ENCODE measurements at places on chromosomes 7 and 10.

GRCh38 chr10:8088504-8088903 lies 34.0 kb downstream of the GATA3 start:
- DNase-seq = no peak

GRCh38 chr10:17768957-17769356 lies 17.0 kb downstream of the TMEM236 start:
- DNase-seq = no peak

DNA sequence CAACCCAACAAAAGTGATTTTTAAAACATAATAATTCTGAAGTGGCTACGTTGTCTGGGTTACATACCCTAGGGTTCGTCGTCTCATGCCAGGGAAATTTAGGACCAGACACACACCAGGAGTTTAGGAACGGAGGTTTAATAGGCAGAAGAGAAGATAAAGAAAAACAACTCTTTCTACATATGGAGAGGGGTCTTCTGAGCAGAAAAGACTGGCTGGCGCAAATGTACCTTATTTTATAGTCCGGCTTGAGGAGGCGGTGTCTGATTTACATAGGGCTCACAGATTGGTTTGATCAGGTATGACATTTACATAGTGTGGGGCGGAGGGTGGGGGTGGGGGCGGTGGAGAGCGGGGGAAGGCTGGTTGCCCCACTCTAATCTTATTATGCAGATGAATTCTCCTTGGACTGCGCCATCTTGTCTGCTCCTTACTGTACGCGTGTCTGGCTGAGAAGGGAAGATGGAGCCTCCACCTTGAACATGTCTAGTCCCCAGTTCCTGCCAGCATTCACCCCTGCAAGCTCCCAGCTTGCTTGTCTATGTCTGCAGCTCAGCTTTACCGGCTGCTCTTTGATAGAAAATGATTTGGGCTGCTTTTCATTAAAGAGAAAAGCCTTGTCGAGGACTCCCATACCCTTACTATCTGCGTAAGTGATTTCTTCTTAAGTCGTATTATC lies 98.7 kb downstream of the RALA start:
- no peak for DNase-seq

DNA sequence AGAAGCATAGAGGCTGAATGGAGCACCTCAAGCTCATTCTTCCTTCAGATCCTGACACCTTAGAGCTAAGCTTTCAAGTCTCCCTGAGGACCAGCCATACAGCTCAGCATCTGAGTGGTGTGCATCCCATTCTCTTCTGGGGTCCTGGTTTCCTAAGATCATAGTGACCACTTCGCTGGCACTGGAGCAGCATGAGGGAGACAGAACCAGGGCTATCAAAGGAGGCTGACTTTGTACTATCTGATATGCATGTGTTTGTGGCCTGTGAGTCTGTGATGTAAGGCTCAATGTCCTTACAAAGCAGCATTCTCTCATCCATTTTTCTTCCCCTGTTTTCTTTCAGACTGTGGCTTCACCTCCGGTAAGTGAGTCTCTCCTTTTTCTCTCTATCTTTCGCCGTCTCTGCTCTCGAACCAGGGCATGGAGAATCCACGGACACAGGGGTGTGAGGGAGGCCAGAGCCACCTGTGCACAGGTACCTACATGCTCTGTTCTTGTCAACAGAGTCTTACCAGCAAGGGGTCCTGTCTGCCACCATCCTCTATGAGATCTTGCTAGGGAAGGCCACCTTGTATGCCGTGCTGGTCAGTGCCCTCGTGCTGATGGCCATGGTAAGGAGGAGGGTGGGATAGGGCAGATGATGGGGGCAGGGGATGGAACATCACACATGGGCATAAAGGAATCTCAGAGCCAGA lies 31.0 kb downstream of the PRSS2 start:
- no peak for DNase-seq

GRCh38 chr10:16905320-16905719 lies 88.1 kb upstream of the RSU1 start:
- DNase-seq = peak; percentile 54

DNA sequence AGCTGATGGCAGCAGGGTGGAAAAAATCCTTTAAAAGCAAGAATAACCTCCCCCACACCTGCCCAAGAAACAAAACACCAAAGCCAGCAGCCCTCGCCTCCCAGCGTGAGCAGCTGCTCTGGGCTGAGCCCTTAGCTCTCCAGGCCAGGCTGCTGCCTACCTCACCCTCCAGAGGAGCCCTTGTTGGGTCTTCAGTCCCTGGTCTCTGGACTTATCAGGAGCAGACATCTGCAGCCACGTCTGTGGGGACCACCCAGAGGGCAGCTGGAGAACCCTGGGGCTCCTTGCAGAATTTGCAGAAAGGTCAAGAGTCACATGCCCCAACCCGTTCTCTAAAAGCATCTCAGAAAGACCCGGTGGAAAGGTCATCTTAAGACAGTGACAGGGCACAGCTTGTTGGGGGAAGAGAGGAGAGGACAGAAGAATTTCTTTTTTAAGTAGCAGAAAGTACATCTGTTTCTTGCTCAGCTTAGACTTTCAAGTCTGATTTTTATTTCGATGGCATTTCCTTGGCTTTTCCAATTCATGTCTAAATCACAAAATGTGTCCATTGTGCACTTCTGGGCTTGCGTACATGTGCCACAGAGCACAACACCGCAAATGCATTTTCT lies 425.7 kb upstream of the NFE2L3 start:
- no peak for DNase-seq

GRCh38 chr10:16929069-16929468 lies 111.8 kb upstream of the RSU1 start:
- no peak for DNase-seq

DNA sequence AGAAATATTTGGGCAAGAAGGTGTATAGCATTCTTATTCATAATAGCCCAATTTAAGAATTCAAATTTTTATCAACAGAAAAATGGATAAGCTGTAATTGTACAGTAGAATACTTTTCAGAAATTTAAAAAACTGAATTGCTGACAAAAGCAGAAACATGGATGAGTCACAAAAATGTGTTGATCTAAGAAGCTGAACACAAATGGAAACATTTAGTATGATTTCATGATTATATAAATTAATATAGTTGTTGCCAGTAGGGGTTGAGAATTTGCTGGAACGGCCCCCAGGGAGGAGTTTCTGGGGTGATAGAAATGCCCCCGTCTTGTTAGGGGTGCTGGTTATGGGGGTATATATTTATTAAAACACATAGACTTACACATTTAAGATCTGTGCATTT lies 179.1 kb downstream of the KLF6 start:
- DNase-seq = no peak

DNA sequence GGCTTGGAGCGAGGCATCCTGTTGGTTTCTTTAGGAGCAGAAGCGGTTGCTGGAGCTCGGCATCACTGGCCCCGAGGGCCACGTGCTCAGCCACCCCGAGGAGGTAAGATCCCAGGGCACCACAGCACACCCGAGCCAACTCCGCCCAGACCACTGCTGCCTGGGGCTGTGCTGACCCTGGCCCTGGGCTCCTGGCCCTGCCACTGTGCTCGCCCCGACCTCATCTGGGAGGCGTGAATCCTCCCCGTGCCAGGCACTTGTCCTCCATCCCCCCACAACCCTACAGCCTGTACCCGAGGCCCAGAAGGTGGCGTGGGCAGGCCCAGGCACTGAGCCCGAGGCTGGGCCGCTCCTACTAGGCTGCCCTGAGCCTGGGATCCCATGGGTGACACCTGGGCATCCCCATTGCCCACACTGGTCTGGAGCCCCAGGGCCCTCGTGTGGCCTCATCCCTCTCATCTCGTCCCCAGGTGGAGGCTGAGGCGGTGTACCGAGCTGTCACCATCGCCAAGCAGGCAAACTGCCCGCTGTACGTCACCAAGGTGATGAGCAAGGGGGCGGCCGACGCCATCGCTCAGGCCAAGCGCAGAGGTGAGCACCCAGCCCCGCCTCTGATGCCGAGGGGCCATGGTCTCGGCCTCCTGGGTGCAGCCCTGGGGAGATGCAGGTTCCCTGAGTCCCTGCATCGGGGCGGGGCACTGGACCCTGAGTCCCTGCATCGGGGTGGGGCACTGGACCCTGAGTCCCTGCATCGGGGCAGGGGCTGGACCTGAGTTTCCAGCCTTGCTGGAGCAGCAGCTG lies 11.8 kb downstream of the DPYSL4 start:
- no peak for DNase-seq

DNA sequence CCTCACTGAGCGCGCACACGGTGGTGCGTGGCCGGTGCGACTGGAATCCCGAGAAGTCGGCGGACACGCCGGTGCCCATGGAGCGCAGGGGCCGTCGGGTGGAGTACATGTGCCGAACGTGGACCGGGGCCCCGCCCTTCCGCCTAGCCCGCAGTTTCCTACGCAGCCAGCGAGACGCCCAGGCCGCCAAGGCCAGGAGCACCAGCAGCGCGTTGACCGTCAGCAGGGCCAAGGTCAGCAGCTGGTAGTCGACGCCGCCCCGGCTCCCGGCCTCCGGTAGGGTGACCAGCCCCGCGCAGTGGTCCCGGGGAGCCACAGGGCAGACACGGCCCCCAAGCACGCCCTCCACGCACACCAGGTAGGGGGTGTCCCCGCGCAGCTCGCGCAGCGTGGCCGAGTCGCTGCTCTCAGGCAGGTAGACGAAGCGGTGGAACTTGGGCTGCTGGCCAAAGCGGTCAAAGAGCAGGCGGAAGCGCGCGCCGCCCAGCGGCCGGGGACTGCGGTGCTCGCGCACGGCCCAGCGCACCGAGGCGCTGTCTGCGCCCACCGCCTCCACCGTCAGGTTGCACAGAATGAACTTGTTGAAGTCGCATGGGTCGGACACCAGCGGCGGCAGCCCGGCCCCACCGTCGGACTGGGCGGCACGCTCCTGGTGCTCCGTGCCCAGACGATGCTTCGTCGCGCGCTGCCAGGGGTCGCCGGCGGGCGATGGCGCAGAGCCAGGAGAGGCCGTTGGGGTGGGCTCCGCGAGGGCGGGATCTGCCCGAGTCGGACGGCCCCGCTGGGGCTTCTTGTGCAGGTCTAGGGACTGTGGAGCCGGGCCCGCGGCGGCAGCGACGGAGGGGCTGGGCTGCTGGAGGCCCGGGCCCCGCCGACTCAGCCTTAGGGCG lies 2.2 kb downstream of the TRIL start:
- DNase-seq = no peak

GRCh38 chr10:118714366-118714765 lies 40.4 kb downstream of the CACUL1 start:
- DNase-seq = no peak

DNA sequence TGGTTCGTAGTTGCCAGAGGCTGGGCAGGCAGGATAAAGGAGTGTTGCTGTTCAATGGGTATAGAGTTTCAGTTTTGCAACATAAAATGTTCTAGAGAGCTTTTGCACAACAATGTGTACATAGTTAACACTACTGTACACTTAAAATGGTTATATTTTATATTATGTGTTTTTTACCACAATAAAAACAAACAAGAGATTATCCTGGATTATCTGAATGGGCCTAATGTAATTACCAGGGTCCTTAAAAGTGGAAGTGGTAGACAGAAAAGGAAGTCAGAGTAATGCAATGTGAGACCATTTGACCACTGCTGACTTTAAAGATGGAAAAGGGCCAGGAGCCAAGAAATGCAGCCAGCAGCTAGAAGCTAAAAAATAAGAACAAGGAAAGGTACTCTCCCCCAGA lies 159.7 kb downstream of the SGMS1 start:
- DNase-seq = no peak
